ENCODE measurements at places on chromosomes 1 and 21. TPM values are rescaled to one million over a fixed set of nuclear protein-coding genes. Genes with fewer than 3 reads are reported as not detected.

DNA sequence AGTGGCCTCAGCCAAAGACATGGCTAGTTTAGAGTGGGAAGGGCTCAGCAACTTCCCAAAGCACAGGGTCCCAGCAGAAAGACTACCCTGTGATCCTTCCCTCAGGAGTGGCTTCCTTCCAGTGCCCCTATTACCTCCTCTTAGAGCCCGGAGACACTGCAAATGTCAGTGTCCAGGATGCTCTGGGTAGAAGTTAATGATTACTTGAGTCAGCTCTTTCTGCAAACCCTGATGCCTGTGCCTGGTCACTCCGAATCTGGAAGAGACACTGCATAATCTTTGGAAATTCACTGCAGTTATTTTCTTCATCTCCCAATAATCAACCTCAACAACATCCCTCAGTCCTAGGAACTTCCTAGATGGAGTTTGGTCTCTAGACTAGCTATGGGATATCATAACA, 27.2 kb upstream of the MGST3 start:
- no peak for DNase-seq
- no peaks in the 10 kb centered on the region for H3K36me3 ChIP-seq
- no peak overlapping the region for H3K27ac ChIP-seq

- no peak overlapping the region for H3K27ac ChIP-seq
- H3K4me3 ChIP-seq: no peak overlapping the region
- no peaks in the 10 kb centered on the region for H3K36me3 ChIP-seq
- no peak for DNase-seq
Measured at GRCh38 chr1:232696466-232696865, 66.5 kb upstream of the SIPA1L2 start.

DNA sequence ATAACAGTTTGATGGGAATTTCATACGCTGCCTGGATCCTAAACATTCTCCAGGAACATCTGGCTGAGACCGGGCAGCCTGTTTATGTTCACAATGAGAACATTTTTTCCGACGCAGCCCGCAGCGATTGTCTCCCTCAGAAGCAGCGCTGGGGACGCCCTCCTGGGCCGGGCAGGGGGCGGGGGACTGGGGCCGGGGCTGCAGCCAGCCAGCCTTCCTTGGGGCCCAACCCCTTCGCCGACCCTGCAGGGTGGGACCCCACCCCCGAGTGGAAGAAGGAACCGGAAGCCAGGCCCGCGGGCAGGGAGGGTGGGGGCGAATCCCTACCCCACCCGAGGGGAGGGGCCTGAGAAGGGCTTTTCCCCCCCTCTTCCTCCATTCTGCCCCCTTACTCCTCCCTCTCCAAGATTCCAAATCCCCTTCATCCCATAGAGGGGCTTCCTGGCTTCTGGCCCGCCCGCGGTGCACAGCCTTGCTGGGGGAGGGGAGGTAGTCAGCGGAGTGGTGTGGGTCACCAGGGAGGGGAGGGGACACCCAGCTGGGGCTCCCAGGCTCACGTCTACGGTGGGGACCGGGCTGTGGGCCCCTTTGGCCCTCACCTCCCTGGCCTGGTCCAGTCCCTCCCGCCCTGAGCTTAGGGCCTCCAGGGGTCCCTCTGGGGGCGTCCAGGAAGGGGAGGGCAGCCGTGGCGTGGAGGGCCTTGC, 60.6 kb downstream of the WNT9A start:
- no peak for DNase-seq
- H3K4me1 ChIP-seq: peaks cover 8% of the 10 kb centered on the region
- no peaks in the 10 kb centered on the region for H3K36me3 ChIP-seq

DNA sequence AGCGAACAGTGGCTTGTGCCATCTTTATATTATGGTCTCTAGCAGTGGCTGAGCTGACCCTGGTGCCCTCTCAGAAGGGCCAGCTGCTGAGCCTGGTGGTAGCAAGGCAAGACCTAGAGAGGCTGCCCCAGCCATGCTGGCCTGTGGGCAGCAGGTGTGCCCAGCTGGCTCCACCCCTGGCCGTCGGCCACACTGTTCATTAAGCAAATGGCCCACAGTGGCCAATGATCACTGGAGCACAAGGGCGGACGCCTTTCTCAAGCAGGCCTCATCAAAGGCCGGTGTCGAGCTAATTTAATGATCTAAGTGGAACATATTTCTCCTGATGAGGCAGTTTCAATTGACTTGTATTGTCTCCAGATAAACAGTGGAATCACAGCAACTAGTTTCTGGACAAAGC, 89.4 kb downstream of the GRIK3 start:
- no peaks in the 10 kb centered on the region for H3K36me3 ChIP-seq
- H3K4me1 ChIP-seq: no peaks in the 10 kb centered on the region
- no peak overlapping the region for H3K27ac ChIP-seq
- H3K4me3 ChIP-seq: no peak overlapping the region
- peaks cover 20% of the 10 kb centered on the region for H3K27me3 ChIP-seq

DNA sequence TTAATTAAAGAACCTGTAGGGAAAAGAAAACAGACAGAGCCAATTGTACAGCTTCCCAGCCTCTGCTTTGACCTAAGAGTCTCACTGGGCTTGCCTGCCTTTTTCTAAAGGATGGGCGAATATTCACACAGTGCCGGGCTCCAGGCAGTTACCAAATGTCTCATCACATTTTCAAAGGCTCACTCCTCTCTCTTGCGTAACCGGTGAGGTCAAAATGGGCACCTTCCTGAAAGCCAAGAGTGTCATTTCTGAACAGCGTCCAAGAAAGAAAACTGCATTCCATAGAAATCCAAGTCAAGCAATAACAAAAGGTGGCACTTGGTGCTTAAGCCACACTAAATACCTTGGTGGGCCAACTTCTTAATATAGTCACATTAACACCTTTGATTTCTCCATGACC, 710 bp upstream of the PALMD start:
- H3K36me3 ChIP-seq: no peaks in the 10 kb centered on the region
- H3K27me3 ChIP-seq: peaks cover 21% of the 10 kb centered on the region
- H3K4me3 ChIP-seq: no peak overlapping the region
- H3K4me1 ChIP-seq: no peaks in the 10 kb centered on the region

PROK1 gene
- total RNA-seq: not detected

TFF2 gene
- not detected for total RNA-seq

NEGR1 gene
- not detected for total RNA-seq

GRCh38 chr21:34020005-34020847, 53.2 kb upstream of the MRPS6 start:
- no peak overlapping the region for H3K27ac ChIP-seq
- H3K4me3 ChIP-seq: peak overlapping the region; percentile 64
- H3K27me3 ChIP-seq: no peaks in the 10 kb centered on the region
- peaks cover 14% of the 10 kb centered on the region for H3K36me3 ChIP-seq

- peak; percentile 22 for DNase-seq
- no peaks in the 10 kb centered on the region for H3K36me3 ChIP-seq
- peaks cover 15% of the 10 kb centered on the region for H3K4me1 ChIP-seq
- no peaks in the 10 kb centered on the region for H3K27me3 ChIP-seq
- H3K27ac ChIP-seq: no peak overlapping the region
- H3K4me3 ChIP-seq: no peak overlapping the region
Measured at GRCh38 chr21:44948426-44949120, 8.7 kb downstream of the SLX9 start.

FCRL6 gene
- total RNA-seq: not detected

DNA sequence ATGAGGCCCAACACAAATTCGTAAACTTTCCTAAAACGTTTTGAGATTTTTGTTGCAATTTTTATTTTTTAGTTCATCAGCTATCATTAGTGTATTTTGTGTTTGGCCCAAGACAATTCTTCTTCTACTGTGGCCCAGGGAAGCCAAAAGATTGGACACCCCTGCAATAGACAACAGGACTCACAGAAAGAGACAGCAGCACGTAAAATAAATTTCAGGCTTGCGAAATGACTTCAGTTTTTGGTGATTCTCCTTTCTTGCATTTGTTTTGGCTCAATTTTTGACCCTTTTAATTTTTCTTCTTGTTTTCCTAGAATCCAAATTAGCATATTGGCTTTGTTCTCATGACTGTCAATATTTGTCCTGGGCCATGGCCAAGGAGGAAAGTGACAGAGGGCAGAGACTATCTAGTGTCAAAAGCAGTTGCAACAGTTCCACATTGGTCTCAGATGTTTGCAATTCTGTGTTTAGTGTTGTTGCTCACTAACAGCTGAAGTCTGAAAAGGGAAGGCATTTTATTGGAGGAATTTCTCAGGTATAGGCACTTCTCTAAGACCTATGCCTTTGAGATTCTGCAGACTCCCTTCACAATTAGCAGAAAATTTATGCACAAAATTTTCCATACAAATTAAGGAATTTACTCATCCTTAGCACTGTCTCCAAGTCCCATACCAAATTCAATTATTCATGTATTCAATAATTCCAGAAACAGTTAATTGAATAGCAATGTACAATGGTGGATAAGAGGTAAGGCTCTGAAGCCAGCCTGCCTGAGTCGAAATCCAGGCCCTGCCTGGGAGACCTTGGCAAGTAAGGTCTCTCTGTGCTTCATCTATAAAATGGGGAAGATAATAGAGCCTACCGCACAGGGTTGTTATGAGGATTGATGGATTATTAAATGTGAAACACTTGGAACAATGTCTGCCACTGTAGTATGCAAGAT, 160.9 kb upstream of the IVNS1ABP start:
- no peaks in the 10 kb centered on the region for H3K27me3 ChIP-seq
- H3K36me3 ChIP-seq: no peaks in the 10 kb centered on the region
- H3K4me1 ChIP-seq: peaks cover 19% of the 10 kb centered on the region
- no peak for DNase-seq

ZNF683 gene
- not detected for total RNA-seq

PDE4DIP gene
- total RNA-seq: 17.8 TPM

- H3K36me3 ChIP-seq: peaks cover 5% of the 10 kb centered on the region
- peaks cover 22% of the 10 kb centered on the region for H3K4me1 ChIP-seq
- H3K4me3 ChIP-seq: no peak overlapping the region
- no peak for DNase-seq
- no peak overlapping the region for H3K27ac ChIP-seq
- no peaks in the 10 kb centered on the region for H3K27me3 ChIP-seq
Measured at GRCh38 chr1:192812420-192813209, 3.8 kb downstream of the RGS2 start.

NOS1AP gene
- total RNA-seq: not detected

DNA sequence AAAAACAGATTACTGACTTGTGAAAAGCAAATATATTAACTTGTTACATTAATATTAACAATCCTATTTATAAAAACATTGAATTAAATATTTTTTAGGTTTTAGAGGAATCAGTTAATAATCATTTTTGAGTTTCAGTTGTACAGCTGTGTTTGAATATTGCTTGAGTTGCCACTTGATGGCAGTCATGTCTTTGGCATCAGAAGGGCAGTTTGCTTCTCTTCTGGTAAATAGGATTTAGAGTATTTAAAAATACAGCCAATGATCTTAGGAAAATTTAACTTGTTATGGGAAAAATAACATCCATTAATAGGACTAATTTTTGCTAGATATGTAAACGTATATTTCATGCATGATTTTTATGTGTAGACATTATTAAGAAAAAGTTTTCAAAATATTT, 234.1 kb downstream of the NCAM2 start:
- no peak overlapping the region for H3K27ac ChIP-seq
- no peaks in the 10 kb centered on the region for H3K4me1 ChIP-seq
- no peaks in the 10 kb centered on the region for H3K36me3 ChIP-seq
- no peak overlapping the region for H3K4me3 ChIP-seq
- no peaks in the 10 kb centered on the region for H3K27me3 ChIP-seq

DNA sequence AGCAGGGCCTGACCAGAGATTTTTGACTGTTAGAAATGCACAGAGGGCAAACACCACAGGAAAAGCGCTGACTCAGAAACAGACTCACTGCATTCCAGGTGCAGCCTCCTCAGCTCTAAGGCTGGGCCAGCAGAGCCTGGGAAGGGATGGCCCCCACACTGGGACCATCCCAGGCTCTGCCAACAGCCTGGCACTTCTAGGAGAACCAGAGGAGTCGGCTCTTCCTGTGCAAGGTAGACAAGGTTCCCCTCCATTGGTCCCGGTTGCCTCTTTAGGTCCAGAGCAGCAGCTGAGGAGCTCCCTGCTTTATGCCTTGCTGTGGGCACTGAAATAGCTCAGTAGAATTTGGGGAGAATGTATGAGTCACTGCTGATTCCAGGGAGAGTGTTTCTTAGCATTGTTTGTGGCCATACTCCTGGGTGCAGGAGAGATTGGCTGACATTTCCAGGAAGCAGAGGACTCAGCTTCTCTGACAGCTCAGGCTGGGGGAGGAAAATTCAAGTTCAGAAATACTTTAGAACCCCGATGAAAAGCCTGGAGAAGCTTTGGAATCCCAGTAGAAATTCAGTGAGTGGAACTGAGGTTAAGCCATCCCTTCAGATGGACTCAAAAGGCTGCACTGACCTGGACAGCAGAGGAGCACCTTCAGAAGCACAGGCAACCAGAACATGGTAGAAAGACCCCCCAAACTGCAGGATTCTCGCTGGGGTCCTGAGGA, 19.7 kb downstream of the PRAMEF1 start:
- DNase-seq: no peak
- H3K27ac ChIP-seq: no peak overlapping the region
- H3K4me3 ChIP-seq: no peak overlapping the region

KRTAP11-1 gene
- total RNA-seq: not detected

DONSON gene
- 38.7 TPM for total RNA-seq

- no peak for DNase-seq
- peaks cover 30% of the 10 kb centered on the region for H3K27me3 ChIP-seq
- no peak overlapping the region for H3K4me3 ChIP-seq
- H3K36me3 ChIP-seq: no peaks in the 10 kb centered on the region
Measured at GRCh38 chr1:230459465-230459864, 33.3 kb upstream of the PGBD5 start.

RHOU gene
- 0.50 TPM for total RNA-seq

DNA sequence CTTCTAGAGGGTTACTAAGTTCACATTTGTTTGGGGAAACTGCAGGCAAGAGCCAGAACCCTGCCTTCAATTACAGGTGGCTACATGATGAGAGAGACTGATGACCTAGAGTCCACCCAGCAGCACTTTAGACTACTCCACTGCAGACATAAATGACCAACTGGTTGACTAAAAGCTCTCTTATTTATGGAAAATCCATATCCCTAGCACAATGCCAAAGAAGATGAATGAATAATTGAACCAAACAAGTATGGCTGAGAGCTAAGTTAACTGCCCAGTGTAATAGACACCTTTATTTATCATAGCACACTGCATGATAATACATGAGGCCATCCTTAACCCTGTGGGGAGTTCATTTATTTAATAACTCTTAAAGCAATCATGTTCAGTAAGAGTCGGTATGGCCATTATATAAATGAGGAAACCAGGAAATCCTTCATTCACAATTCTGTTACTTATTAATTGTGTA, 60.4 kb downstream of the IL12RB2 start:
- no peaks in the 10 kb centered on the region for H3K27me3 ChIP-seq
- DNase-seq: no peak
- H3K4me1 ChIP-seq: peaks cover 29% of the 10 kb centered on the region
- H3K27ac ChIP-seq: peak overlapping the region; percentile 38
- H3K36me3 ChIP-seq: peaks cover 63% of the 10 kb centered on the region

- peaks cover 12% of the 10 kb centered on the region for H3K27me3 ChIP-seq
- DNase-seq: no peak
- no peaks in the 10 kb centered on the region for H3K36me3 ChIP-seq
- H3K27ac ChIP-seq: no peak overlapping the region
- no peaks in the 10 kb centered on the region for H3K4me1 ChIP-seq
Measured at GRCh38 chr1:224724566-224724965, 108.4 kb downstream of the CNIH3 start.

S100A16 gene
- not detected for total RNA-seq

TBCE gene
- total RNA-seq: 40.9 TPM

Measured in natural killer cell treated with Interleukin-12 subunit alpha and Interleukin-12 subunit beta and Interleukin-15 and Interleukin-18, amount 100 ng/mL, for 72 hours (primary cell).